ENCODE measurements at places on chromosomes 7 and 10.

DNA sequence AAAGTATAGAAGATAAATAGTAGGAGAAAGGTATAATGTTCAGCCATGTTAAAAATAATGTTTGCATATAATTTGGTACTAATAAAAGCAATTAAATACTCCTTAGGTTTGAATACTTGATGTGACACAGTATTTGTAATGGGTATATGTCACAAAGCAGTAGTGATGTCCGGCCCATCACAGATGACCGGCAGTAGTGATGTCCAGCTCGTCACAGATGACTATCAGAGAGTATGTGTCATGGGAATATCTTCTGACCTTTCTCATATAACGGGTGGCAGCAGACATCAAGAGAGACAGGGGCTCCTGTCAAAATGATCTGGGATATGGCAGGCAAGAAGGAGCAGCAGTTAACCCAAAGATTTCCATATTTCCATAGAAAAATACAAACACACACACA lies 477.4 kb upstream of the KLF6 start:
- no peak for DNase-seq

- no peak for DNase-seq
Measured at GRCh38 chr7:3165681-3166580, 122.3 kb upstream of the CARD11 start.

- DNase-seq, result no peak
Measured at GRCh38 chr7:2802101-2802500, 42.0 kb downstream of the GNA12 start.

GRCh38 chr10:123462246-123462645 lies 203.9 kb upstream of the GPR26 start:
- no peak for DNase-seq

- DNase-seq, result no peak
Measured at GRCh38 chr7:34430456-34430855, 227.6 kb upstream of the NPSR1 start.

DNA sequence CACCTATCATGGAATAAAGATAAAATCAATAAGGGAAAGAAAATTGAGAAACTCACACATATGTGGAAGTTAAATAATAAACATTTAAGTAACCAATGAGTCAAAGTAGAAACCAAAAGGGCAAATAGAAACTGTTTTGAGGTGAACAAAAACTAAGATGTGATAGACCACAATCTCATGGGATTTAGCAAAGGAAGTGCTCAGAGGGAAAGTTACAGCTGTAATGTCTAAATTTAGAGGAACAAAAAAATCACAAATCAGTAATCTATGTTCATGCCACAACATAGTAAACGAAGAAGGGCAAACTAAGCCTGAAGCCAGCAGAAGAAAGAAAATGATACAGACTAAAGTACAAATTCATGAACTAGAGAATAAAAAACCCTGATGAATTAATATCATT lies 16.3 kb downstream of the CYP3A4 start:
- DNase-seq, result no peak

- DNase-seq, result no peak
Measured at GRCh38 chr7:110418659-110419280, 672.2 kb upstream of the LRRN3 start.

DNA sequence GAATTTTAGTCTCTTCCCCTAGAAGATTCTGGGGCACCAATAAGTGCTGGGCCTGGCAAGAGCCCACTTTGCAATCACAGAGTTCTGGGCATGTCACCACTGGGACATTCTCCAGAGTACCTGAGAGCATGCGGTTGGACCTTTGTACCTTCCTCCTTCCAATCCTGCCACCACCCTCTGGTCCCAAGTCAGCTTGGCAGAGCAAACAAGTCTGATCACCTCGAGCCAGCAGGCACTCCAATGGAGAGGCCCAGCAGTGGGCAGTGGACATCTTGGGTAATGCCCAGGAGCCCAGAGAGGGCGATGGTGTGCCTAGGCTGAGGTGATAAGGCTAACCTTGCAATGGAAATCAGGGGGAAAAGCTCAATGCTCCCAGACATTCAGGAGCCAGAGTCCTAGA lies 43.4 kb downstream of the SH3PXD2A start:
- no peak for DNase-seq

DNA sequence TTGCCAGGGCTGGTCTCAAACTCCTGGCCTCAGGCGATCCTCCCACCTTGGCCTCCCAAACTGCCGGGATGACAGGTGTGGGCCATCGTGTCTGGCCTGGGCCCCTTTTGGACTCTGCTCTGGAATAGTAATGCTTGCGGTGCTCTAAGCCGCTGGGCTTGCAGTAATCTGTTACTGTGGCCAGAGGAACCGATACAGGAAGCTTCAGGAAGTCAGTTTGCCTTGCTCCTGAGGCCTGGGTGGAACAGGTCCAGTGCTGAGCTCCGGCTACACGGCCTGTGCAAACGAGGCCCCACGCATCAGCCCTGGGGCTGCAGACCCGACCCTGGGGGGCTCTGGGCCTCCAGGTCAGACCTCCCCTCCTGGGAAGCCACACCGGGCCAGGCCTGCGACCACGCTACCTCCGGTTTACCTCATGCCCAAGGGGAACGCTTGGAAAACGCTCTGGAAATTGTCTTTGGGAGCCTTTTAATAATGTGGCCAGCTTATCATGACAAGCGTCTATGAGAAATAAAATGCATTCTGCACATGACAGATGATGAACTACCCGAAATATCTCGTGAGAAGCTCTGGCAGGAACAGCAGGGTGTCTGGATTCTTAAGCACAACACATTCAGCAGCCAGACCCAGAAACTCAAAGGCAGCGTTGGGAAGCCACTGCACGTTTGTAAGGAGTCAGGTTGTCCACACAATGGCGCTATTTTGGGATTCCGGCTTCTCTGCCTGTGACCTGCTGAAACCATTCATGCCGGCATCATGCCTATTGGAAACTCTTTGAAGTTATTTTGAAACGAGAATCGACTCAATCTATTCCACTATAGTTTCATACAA lies 10.1 kb upstream of the ADAP1 start:
- DNase-seq, result no peak

DNA sequence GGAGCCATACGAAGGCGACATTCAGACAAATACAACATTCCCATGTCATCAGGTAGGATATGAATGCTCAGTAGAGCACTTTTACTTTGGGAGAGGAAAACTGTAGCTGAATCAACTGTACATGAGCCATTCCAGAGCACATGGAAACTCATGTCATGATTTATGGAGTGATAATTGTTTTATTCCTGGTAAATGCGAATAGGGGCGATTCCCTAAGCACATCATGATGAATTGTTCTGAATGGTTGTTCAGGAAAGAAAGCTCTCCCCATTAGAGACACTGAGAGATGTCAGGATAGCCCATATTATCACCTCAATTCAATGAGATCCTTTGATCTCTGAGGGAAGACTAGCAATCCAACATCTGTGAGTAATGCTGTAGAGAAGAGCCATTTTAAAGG lies 243.6 kb downstream of the FOXP2 start:
- no peak for DNase-seq

GRCh38 chr10:14873090-14873760 lies 5.4 kb upstream of the SUV39H2 start:
- DNase-seq, result no peak

DNA sequence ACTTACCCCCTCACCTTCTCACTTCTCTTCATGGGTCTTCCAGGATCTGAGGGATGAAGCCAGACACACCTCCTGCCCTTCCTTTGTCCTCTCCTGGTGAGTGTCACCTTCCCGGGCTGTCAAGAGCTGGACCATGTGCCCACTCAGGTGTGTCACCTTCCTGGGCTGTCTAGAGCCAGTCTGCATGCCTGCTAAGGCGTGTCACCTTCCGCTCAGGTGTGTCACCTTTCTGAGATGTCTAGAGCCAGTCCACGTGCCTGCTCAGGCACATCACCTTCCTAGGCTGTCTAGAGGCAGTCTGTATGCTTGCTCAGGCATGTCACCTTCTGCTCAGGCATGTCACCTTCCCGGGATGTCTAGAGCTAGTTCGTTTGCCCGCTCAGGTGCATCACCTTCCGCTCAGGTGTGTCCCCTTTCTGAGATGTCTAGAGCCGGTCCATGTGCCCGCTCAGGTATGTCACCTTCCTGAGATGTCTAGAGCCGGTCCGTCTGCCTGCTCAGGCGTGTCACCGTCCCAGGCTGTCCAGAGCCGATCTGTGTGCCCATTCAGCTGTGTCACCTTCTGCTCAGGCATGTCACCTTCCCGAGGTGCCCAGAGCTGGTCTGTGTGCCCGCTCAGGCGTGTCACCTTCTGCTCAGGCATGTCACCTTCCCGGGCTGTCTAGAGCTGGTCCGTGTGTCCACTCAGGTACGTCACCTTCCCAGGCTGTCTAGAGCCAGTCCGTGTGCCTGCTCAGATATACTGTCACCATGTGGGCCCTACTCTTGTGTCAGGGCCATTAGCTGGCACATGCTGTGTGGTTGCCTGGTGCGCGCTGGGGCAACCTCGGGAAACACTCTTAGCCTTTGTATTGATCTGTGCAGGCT lies 245.3 kb downstream of the EBF3 start:
- no peak for DNase-seq

DNA sequence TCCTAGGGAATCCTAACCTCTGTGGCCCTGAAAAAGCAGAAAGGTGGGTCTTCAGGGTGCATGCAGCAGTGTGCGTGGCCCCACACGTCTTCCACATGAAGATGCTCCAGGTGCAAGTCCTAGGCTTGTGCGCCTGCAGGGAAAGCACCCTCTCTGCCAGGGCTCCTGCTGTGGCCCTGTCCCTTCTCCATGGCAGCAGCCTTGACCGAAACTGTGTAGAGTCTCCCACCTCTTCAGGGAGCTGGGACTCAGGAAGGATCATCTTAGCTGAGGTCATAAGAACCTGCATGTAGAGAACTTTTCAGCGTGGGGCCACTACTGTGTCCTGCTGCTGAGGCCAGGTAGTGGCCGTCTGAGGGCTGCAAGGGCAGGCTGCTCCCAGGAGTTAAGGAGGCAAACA lies 6.3 kb upstream of the CSGALNACT2 start:
- no peak for DNase-seq

DNA sequence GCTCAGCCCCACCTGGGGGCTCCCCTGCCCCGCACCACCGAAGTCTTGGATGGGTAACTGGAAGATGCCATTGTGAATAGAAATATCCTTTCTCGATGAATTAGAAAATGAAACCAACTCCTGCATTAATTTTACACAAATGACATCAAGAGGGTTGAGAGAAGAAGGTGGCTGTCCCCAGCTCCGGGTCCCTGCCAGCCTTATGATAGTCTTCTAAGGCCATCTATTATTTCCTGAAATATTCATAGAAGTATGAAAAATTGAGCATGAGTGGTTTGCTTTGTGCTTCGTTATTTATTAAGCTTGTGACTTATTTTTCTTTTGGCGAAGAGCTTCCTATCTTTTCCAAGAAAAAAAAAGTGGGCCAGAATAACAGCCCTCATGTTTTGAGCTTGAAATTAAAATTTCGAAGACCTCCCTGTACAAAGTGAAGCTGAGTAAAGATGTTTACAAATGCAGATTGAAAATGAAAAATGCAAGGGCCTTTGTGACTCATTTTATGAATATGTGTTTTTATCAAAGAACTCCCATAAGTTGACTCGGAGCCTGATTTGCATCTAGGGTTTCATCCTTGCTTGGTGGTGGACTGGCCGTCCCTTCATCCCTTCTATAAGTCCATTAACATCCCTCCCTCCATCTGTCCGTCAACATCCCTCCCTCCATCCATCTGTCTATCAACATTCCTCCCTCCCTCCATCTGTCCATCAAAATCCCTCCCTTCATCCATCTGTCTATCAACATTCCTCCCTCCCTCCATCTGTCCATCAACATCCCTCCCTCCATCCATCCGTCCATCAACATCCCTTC lies 20.5 kb upstream of the CFAP46 start:
- no peak for DNase-seq

- DNase-seq, result no peak
Measured at GRCh38 chr10:361203-362081, 226.2 kb downstream of the ZMYND11 start.

DNA sequence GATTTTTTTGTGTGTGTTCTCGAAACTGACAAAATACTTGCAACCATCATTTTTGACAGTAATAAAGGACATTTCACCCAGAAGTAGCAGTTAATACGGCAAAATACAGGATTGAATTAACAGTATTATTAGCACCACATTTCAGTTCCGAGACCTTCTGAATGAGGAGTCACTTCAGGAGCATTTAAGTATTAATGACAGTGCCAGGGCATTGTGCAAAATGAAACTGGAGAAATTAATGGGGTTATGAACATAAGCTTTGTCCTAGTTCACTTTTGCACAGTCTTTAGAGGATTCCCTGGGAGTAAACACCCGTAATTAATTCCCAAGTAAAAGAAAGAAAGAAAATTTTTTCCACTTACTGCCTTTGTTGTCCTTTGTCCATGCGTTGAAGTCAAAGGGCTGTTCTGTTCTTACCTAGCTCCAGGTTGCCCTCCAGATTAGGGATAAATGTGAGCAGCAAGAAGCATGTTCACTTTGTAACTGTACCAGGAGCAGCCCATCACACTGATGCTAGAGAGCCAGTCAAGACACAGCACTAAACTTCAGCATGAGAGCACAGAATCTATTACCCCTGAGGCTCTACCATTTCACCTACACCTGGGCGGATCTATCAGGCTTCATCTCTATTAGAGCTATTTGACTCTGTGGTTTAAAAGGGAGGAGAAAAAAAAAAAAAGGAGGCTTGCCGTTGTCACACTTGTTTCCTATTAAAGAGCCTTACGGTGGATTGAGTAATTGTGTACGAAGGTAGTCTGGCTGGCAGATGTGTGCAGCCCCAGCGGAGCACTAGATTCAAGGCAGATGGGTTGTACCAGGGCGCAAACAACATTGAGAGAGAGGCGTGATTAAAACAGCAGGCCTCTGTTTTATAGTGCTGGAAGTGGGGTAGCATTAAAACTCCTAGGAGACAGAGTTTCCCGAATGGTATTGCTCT lies 297.8 kb upstream of the SEMA3A start:
- no peak for DNase-seq

DNA sequence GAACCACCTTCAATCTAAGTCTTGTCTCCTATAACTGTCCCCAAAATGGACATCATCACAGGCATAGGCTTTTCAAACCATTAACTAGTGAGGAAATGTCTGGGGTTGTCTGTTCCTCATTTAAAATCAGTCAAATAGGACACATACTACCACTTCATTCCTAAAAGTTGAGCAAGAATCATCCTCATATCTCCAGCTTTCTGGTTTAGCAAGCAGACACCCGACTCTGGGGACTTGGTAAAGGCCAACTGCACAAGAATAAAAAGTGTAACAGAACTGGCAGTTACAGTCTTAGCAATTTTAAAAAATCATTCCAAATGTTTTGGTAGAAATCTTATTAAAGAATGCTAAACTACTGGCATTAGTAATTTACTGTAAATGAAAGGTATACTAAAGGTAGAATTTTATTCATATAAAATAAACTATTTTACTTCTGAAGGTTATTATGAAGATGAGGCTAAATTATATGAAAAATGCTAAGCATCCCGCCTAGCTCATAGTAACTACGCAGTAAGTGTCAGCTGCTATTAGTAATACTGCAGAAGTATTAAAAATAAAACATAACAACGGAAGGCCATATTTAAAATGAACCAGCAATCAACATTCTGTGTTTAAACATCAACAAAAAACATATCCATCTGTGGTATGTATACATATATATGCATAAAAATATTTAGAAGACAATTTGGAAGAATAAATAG lies 60.8 kb downstream of the ZNF438 start:
- no peak for DNase-seq

DNA sequence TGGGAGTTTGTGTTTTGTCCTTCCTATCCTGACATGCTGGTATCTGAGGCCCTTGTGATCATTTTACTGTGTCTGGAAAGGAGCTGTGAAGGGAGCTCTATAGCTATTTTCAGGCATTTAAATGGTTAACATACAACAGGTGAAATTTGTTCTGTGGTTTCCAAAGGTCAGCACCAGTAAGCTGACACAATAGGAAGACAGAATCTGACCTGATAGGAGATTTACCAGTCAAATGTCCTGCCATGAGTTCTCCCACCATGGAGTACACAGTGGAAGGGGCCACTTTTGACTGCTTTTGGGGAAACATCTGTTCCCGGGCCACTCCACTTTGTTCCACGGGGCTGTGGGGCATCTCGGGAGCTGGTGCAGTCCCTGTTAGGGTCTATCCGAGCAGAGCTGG lies 17.6 kb downstream of the FKBP6 start:
- no peak for DNase-seq

Data from activated T-cell treated with anti-CD3 and anti-CD28 coated beads for 1 hour (primary cell).